Large intestine (tissue), 12 donors: ENCODE measurements at places on chromosomes 16 and 17. TPM values are rescaled to one million over a fixed set of nuclear protein-coding genes. Genes with fewer than 3 reads are reported as not detected.
A peak's percentile ranks its signal among the peaks of the same experiment; 100 is the strongest.

DNA sequence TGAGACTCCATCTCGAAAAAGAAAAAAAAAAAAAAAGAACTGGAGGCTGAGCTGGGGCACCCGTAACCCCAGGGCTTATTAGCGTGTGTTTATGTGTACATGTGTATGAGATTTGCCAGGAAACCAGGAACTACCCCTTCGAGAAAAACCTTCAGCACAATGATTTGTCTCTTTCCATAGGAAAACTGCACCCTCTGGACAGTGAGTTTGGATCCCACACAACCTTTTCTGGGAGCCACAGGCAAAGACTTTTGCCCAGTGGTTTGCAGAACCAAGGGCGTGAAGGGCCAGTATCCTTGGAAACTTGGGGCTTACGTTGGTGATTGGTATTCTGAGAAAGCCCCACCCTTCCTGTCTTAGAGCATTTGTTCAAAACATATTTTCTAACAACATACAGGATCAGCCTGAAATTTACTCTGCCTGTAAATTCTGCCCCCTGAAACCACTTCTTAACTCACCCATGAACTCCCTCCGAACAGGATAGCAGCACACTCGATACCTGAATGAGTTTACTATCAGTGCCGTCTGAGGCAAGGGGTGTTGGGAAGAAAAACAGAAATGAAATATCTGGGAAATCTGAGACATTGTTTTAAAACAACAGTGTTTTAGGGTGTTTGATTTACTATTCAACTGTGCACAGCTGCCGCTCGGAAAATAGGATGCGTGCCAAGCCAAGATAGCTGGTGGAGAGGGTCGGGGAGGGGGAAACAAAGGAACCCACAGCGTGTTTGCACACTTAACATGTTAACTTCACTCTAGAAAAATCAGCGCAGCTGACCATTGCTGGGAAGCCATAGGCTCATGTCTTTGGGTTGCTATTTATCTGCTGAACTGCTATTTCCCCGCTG lies 40.2 kb upstream of the MAF start:
- DNase-seq: no peak
- H3K36me3 ChIP-seq: no peaks in the 10 kb centered on the region
- no peak overlapping the region for H3K27ac ChIP-seq
- H3K27me3 ChIP-seq: no peaks in the 10 kb centered on the region

DNA sequence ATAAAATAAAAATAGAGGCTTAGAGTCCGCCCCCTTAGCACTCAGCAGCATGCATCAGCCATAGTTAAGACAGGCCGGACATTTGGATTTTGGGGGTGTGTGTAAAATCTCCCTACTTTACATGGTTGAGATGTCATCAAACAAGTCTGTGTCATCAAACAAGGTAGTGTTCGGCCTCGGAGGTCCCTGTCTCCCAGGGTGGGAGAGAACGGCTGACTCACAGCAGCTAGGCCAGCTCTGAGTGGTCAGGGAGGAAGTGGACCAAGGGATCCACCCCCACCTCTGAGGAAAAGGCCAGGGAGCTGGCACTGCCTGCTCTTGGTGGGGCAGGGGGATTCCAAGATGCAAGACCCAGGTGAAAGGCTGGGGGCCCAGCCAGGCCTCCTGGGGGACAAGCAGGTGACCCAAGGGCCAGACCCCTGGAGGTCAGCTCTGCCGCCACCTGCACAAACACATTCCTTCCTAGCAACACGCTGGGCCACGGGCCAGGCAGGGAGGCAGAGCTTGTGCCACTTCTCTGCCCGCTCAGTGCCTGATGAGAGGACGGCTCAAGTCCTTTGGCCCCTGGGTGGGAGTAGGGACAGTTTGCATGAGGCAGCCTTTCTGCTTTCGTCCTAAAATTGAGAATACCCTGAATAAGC lies 28.5 kb downstream of the KIFC3 start:
- peaks cover 9% of the 10 kb centered on the region for H3K4me1 ChIP-seq
- H3K4me3 ChIP-seq: no peak overlapping the region
- DNase-seq: no peak
- H3K36me3 ChIP-seq: peaks cover 63% of the 10 kb centered on the region

Gene CRK
- polyA plus RNA-seq: 42.2 TPM

DNA sequence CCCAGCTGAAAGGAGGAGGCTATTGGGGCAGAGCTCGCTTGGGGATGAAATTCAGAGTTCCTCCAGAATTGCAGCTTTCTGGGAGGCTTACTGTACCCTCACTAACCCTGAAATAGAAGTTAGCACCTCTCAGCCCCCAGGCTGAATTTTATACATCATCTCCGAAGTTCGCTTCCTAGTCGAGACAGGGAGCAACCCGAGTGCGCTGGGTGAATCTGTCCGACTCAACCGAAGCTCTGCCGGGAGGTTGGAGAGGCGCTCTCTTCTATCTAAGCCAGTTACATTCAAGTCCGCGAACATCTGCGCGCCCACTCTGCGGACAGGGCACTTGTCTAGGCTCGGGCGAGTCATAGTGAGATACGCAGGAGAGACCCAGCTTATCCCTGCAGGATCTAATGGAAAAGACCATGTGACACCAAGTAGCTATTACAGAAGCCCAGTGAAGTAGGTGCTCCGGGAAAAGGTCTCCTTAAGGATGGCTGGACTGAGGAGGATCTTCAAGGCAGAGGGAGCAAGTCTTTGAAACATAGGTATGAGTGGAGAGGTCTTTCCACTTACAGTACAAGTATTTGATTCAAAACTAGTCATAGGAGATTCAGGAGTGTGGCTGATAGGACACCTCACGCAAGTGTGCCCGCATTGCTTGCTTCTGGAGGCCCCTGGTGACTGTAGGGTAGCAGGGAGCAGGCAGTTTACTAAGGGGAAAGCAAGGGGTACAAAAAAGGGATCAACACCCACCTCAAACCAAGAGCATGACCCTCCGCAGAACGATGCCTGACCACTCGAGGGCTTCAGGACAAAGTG lies 646 bp upstream of the HES7 start:
- H3K27ac ChIP-seq: no peak overlapping the region
- peaks cover 47% of the 10 kb centered on the region for H3K4me1 ChIP-seq
- no peaks in the 10 kb centered on the region for H3K36me3 ChIP-seq
- peaks cover 64% of the 10 kb centered on the region for H3K27me3 ChIP-seq
- peak overlapping the region; percentile 61 for H3K4me3 ChIP-seq

- peak overlapping the region; percentile 83 for H3K27ac ChIP-seq
- no peaks in the 10 kb centered on the region for H3K36me3 ChIP-seq
- H3K27me3 ChIP-seq: no peaks in the 10 kb centered on the region
- H3K4me3 ChIP-seq: no peak overlapping the region
- H3K4me1 ChIP-seq: peaks cover 56% of the 10 kb centered on the region
Observed at GRCh38 chr17:50949128-50949988, 83.2 kb upstream of the TOB1 start.

DNA sequence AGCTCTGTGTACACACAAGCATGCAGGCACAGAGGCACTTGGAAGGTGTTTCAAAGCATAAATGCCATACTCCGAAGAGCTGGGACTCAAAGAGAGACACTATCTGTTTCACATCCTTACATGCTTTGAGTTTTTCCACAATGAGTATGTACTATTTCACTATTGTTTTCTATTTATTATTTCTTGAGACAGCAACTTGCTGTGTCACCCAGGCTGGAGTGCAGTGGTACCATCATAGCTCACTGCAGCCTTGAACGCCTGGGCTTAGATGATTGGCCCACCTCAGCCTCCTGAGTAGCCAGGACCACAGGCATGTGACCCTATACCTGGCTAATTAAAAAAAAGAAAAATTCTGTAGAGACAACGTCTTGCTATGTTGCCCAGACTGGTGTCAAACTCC lies 31.6 kb downstream of the CYB5D2 start:
- H3K4me1 ChIP-seq: no peaks in the 10 kb centered on the region
- no peak overlapping the region for H3K27ac ChIP-seq
- no peak overlapping the region for H3K4me3 ChIP-seq
- H3K27me3 ChIP-seq: no peaks in the 10 kb centered on the region
